ENCODE measurements at places on chromosomes 16 and 17.
A peak's percentile ranks its signal among the peaks of the same experiment; 100 is the strongest.

DNA sequence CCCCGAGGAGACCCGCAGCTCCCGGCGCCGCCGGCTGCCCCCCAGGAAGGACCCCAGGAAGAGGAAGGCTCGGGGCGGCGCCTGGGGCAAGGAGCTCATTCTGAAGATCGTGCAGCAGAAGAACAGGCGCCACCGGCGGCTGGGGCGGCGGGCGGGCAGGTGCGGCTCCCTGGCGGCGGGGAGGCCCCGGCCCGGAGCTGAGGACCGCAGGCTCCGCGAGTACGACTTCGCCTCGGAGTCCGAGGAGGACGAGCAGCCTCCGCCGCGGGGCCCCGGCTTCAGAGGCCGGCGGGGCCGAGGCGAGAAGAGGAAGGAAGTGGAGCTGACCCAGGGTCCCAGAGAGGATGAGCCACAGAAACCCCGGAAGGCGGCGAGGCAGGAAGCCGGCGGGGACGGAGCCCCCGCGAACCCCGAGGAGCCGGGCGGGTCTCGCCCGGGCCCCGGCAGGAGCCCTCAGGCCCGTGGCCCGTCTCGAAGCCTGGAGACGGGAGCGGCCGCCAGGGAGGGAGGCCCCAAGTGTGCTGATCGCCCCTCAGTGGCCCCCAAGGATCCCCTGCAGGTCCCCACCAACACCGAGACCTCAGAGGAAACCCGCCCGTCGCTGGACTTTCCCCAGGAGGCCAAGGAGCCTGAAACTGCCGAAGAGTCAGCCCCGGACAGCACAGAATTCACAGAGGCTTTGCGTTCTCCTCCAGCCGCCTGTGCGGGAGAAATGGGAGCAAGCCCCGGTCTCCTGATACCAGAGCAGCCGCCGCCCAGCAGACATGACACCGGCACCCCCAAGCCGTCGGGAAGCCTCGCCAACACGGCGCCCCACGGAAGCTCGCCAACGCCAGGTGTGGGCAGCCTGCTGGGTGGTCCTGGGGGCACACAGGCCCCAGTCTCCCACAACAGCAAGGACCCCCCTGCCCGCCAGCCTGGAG, 22.3 kb upstream of the ZFPM1 start:
- DNase-seq = peak; percentile 11

GRCh38 chr16:69315486-69316311, 4.5 kb downstream of the VPS4A start:
- DNase-seq = no peak

- no peak for DNase-seq
These were observed 43.7 kb downstream of the GOSR1 start for GRCh38 chr17:30520882-30521281.

GRCh38 chr17:65366102-65366844, 195.2 kb downstream of the AXIN2 start:
- DNase-seq = no peak

GRCh38 chr16:11744075-11744470, 1.4 kb upstream of the TXNDC11 start:
- no peak for DNase-seq

GRCh38 chr16:84823484-84823883, 3.7 kb downstream of the CRISPLD2 start:
- DNase-seq = peak; percentile 72

DNA sequence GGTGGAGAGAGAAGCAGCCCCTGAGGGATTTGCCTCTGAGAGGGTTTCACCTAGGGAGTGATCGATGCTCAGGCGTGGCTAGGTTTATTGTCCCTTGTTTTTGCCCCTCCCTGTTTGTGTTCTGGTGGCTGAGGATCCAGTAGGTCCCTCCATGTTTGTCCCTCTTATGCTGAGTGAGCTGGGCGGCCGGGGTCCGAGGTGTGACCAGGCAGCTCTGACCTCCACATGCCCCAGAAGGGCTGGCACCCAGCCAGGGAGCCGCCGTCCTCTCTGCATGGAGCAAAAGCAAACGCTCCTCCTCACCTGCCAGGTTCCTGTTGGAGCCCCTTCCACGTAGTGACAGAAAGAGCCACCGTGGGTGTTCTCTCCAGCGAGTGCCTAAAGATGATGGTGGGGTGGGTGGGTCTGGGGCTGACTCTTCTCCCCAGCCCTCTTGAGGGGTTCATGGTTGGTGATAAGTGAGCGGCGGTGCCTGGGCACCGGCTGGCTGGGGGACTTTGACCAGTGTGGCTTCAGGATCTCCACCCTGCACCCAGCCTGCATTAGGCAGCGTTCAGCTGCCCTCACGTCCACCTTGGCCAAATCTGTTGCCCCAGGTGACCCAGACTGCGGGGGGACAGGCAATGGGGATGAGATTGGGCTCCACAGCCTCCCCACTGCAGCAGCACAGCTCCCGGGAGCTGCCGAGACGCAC, 14.1 kb upstream of the NUDT16L1 start:
- no peak for DNase-seq

DNA sequence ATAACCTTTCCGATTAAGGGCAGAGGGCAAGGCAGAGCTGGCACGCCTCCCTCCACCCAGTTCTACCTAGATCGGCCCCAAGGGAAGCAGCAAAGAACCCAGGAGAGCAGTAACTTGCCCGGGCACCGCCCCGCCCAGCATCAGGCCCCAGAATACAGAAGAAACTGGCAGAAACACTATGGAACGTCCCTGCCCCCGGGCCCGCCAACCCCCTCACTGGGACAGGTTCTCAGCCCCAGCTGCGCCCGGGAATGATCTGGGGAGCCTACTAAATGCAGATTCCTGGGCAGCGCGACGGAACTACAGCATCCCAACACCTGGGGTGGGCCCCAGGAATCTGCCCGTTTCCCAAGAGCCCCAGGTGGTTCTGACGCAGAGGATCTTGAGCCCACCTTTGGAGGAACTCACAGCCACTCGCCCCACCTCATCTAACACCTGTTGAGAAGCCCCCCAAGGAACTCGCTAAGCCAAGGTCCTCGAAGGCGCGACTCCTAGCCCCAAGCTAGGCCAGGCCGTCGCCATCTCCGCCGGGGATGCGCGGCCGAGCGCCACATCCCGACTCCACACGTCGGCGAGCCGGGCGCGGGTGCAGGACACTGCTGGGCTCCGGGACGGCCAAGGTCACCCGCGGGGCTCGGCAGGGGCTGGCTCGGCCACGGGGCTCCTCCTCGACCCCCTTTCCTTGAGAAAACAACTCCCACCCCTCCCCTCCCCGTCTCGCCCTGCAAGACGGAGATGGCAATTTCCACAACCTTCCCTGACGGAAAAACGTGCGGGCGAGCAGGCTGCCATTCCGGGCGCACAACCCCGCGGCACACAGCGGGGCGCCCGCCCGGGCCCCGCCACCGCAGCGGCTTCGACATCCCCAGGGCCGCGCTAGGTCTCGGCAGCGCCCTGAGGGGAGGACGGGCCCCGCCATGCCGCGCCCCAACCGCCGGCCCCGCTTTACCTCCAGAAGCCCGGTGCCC, 913 bp downstream of the CDIP1 start:
- DNase-seq = no peak

DNA sequence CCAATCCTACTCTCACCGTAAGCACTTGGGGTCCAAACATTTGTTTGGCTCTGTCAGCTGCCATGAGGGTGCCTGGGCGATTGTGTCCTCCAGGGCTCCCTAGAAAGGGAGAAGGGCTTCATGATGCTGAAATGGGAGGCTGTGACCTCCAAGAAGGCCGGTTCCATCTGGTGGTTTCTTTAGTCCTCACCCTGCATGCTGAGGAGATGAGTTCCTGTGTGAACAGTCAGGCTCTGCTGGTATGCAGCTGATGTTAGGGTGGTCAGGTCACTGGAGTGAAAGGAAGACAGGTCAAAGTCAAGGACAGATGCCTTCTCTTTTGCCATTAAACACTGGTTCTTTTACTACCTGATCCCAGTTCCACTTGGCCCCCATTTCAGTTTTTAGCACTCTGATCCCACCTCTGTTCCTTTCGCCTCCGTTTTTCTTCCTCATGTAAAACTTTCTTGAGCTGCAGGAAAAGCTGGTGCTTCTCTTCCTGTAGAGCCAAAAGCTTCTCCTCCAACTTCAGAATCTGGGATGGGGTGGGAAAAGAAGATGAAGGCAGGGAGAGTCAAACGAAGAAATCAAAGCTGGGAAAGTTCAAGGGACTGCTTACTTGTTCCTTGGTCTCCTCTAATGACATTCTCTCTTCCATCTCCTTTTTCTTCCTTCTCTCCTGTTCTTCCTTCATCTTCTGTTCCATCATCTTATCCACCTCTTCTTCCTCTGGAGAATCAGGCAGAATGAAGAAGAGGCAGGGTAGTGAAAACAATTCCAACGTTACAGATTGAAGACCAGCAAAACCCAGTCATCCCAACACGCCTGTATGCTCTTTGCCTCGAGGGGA, 1.1 kb downstream of the GPS2 start:
- no peak for DNase-seq

DNA sequence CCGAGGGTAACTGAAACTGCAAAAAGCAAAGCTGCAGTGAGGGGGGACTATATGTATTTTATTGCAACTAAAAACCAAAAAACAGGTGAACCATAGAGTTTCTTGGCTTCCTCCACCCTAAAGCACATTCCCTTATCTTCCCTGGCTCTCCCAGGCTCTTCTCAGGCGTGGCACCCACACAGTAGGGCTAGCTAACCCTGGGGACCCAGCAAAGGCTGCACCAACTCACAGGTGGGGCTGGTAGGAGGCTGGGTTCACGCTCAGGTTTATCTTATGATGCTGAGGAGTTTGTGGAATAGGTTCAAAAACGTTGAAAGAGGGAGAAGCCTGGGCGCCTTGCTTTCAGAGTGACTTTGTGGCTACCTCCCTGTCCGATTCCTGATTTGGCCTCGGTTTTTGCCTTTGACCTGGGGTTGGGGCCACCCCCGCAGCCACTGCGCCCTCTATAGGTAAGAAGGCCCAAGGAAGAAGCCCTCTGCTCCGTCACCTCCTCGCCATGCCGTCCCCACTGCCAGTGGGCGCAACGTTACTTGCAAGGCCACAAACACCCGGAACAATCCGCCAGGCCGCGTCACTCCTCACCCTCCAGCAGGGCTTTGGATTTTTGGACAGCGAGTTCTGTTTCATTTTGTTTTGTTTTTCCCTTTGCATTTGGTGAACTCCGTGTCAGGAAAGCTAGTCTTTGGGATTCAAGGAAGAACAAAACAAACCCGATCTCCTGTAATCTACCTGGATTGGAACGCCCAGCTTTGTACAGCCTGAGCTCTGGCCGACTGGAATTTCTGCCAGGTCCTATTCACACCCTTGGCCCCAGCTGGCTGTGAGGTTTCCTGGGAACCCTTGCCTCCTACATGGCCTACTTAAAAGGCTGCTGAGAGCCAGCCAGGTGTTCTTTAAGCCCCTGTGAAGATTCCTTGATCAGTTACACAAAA, 60.8 kb downstream of the TBC1D16 start:
- DNase-seq = no peak

GRCh38 chr17:45813048-45813725, 29.1 kb downstream of the CRHR1 start:
- peak; percentile 3 for DNase-seq

GRCh38 chr16:83908798-83909197, 9.9 kb downstream of the MLYCD start:
- DNase-seq = no peak

Measured in cardiac fibroblast (primary cell).